AG04450 (cell line): ENCODE measurements at places on chromosomes 4 and X.

GRCh38 chr4:94668724-94669123 lies 89.0 kb upstream of the BMPR1B start:
- DNase-seq = no peak

GRCh38 chrX:85828771-85829170 lies 218.6 kb downstream of the CHM start:
- no peak for DNase-seq

GRCh38 chrX:130280901-130281300 lies 12.2 kb upstream of the ZNF280C start:
- no peak for DNase-seq

DNA sequence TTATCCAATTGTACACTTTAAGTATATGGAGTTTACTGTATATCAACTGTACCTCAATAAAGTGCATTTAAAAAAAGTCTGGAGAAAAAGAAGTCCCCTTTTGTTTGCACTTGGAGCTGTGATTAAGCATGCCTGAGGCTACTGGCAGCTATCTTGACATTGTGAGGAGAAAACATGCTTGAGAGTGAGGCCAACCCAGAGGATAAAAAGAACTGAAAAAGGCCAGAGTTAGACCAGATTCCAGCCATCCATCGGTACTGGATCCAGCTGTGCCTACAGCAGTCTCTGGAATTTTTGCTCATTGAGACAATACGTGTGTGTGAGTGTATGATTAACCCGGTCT lies 57.4 kb downstream of the LGI2 start:
- DNase-seq = no peak

DNA sequence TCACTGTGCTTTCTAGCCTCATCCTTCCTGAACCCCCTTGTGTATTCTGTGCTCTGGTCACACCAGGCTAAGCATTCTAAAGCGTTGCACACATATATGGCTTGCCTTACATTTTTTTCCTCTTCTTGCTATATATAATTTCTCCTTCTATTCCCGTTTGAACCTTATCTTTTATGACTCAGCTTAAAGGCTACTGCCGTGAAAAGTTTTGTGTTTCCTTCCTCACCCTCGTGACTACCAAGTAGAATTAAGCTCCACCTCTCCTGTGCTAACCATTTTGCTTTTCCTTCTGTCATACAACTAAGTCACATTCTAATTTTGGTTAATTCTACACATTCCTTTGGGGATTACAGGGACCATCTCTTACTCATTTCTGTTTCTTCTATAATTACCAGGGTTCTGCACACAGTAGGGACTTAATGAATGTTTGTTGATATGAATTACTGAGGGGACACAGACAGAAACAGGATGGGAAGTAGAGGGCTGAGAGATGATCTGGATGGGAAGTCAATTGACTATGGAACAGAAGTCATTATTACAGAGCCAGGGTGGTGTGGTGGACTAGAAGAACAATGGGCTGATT lies 67.1 kb downstream of the DOCK11 start:
- no peak for DNase-seq

GRCh38 chrX:132858018-132858417 lies 100.4 kb downstream of the HS6ST2 start:
- no peak for DNase-seq

- DNase-seq = no peak
These were observed 19.1 kb downstream of the MAML3 start for GRCh38 chr4:140134746-140135425.

DNA sequence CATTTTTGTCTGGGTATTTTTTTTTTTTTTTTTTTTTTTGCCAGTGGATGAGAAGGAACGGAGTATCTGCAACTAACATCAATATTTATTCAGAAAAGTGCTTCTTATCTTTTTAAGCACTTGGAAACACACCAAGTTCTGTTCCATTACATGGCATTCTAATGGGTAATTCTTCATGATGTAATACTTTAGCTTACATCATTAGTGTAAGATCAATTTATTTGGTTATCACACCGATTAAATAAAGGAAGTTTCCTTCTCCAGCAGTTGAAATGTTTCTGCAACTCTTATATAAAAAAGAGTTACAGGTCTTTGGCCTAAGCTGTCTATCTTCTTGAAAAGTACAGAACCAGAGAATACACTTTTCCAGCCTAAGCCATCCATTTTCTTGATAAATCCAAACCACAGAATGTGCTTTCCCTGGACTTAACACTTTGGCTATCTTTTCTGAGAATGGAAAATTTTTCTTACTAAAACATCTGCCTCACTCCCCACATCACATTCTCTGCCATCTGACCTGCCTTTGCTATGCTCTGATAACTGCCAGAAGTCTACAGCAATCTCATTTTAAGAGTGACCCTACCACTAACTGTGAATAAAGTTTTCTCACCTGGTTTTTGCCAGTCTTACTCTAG lies 191.9 kb upstream of the MAB21L2 start:
- no peak for DNase-seq

DNA sequence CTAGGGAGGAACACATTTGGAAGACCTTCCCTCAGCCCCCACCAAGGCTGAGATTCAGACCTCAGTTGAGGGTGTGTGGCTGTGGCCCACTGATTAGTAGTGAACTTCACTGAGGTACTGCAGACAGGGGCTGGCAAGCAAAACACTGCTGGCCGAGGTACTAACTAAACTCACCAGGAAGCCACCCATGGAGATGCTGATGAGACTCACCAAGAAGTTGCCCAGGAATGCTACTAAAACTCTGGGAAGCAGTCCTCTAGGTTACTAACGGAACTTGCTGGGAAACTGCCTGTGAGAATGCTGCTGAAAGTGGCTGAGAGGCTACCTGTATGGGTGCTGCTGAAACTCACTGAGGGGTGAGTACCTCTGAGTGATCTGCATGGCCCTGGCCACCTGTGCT lies 372.4 kb upstream of the RPS6KA3 start:
- DNase-seq = no peak

DNA sequence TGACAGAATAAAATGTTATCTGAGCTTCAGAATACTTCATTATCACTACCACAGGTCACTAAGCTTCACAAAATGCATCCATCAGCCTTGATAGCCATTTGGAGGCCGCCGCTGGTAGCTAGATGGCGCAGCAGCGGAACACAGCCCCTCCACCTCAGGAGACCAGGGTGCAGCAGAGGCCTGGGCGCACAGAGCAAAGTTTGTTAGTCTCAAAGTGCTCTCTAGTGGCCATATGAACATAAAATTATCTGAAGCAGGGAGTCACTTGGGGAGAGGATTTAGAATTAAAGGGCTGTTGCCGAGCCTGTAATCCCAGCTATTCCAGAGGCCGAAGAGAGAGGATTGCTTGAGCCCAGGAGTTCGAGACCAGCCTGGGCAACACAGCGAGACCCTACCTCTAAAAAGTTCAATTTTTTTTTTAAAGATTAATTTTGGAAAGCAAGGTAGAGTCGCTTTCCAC lies 8.1 kb upstream of the DCTD start:
- no peak for DNase-seq
